ENCODE measurements at places on chromosomes 7 and 10. TPM values are rescaled to one million over a fixed set of nuclear protein-coding genes. Genes with fewer than 3 reads are reported as not detected.

DNA sequence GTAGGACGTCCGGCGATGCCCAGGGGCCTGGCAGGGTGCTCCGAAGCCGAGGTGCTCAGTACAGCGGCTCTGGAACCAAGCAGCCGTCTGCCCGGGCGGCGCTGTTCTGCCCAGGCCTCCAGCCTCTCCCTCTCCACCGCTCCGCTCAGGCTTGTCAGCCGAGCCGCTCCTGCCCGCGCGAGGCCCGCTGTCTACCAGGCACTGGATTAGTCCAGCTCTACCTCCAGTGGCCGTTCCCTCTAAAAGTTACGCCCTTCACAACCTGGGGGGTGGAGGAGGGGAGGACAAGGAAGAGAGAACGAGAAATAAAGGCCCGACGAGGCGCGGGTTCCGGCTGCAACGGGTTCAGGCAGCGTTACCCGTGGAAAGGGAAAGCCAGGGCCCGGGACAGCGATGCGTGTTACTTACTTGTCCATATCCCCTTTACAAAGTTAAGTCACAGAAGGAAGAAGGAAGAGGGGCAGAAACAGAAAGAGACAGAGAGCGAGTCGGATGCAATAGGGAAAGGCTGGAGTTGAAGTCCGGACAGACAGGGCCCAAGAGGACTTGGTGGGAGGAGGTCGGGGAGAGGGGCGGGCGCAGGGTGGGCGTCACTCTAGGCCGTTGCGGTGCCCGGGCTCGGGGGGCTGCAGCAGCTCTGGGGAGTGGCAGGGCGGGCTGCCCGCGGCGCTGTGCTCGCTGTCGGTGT, 2.8 kb downstream of the SP8 start:
- no peak for DNase-seq

Gene TPK1
- total RNA-seq: 12.3 TPM

- DNase-seq: no peak
Measured at GRCh38 chr10:5449823-5450222, 37.5 kb downstream of the NET1 start.

DNA sequence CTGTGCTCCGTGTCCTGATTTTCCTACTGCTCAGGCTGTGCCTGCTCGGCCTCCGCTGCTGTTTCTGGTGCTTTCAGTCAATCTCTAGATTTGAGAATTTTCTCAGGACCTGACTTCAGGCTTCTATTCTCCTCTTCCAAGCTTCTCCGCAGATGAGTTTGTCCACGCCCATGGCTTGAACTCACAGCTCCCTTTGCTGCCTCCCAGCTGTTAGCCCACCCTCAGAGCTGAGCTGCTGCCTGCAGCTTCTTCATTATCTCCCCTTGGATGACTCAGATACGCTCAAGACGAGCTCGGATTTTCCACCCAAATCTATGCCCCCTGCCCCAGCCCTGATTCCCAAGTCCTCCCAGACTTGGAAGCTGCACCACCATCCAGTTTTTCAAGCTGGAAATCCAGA, 104.7 kb downstream of the FGFR2 start:
- DNase-seq: no peak

GRCh38 chr7:95276114-95276513, 48.2 kb downstream of the PON1 start:
- no peak for DNase-seq

Gene GPR26
- total RNA-seq: not detected

GRCh38 chr7:133859231-133859630, 267.9 kb upstream of the LRGUK start:
- no peak for DNase-seq

Gene ADCY1
- 1.2 TPM for total RNA-seq

Gene EPHA1
- 25.1 TPM for total RNA-seq

GRCh38 chr10:110857265-110858171, 14.2 kb upstream of the PDCD4 start:
- peak; percentile 79 for DNase-seq
